ENCODE measurements at places on chromosomes 7 and 10.

- DNase-seq = no peak
Observed at GRCh38 chr10:43308515-43308914, 41.6 kb upstream of the RASGEF1A start.

DNA sequence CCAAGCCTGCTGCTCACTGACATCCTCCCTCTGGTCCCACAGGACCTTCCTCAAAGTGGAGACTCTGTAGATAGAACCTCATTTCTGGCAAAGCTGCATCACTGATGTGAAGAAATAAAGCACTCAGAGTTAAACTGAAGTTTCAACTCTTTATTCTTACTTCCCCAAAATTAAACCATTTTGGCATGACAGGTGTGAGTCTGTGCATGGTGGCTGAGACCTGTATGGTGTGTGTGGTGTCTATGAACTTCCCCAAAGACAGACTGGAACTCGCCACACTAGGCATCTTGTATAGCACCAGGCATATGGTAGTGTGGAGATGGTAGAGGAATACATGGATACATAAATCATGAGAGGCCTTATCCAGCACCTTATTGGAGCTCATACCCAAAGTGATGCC, 6.6 kb upstream of the WDFY4 start:
- no peak for DNase-seq

DNA sequence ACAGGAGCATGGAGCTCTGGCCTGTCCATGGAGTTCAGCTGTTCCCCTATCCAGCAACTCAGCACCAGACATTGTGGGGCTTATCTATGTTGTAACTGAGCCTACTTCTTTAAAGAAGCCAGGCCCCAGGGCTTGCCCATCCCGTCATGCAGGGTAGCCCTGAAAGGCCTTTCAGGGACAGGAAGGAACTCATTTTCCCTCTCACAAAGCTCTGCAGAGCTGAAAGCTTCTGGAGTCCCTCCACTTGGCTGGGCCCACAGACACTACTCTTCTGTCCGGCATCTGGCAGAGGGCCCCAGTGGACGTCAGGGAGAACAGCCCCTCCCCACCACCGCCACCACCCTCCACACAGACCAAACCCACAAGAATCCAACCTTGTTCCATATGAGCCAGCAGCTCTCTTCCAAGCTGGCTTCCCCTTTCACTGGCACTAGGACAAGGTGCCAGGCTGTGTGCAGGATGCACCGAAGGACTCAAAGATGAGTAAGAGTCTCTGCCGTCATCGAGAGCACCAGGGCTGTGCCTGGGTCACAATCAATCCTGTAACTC, 33.1 kb downstream of the DENND2A start:
- no peak for DNase-seq

GRCh38 chr7:45131891-45132290, 20.4 kb upstream of the TBRG4 start:
- no peak for DNase-seq

DNA sequence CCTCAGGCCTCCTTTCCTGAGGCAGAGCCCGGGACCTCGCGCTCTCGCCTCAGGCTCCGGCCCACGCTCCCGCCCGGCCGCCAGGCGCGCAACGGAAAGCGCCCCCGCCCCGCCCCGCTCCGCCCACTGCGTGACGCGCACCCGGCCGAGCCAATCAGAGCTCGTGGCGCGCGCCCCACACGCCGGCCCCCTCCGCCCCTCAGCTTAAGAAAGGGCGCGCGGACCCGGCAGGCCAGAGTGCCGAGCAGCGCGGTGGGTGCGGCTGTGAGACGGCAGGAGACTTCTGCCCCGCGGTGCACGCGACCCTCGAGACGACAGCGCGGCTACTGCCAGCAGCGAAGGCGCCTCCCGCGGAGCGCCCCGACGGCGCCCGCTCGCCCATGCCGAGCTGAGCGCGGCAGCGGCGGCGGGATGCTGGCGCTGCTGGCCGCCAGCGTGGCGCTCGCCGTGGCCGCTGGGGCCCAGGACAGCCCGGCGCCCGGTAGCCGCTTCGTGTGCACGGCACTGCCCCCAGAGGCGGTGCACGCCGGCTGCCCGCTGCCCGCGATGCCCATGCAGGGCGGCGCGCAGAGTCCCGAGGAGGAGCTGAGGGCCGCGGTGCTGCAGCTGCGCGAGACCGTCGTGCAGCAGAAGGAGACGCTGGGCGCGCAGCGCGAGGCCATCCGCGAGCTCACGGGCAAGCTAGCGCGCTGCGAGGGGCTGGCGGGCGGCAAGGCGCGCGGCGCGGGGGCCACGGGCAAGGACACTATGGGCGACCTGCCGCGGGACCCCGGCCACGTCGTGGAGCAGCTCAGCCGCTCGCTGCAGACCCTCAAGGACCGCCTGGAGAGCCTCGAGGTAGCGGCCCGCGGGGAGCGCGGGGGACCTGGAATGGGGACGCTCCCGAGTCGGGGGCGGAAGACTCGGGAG, at the start of gene NPTX2:
TSS of gene NPTX2 (plus strand) at position 235 of the 909 bp plus-strand sequence. CDS start at position 412, 177 bp downstream.
- DNase-seq = no peak

- DNase-seq = no peak
Observed at GRCh38 chr10:95404864-95405263, 114.1 kb upstream of the PDLIM1 start.

- no peak for DNase-seq
Observed at GRCh38 chr10:34145715-34146114, 669.4 kb downstream of the PARD3 start.

- DNase-seq = no peak
Observed at GRCh38 chr10:124746992-124747391, 2.8 kb upstream of the FAM53B start.

DNA sequence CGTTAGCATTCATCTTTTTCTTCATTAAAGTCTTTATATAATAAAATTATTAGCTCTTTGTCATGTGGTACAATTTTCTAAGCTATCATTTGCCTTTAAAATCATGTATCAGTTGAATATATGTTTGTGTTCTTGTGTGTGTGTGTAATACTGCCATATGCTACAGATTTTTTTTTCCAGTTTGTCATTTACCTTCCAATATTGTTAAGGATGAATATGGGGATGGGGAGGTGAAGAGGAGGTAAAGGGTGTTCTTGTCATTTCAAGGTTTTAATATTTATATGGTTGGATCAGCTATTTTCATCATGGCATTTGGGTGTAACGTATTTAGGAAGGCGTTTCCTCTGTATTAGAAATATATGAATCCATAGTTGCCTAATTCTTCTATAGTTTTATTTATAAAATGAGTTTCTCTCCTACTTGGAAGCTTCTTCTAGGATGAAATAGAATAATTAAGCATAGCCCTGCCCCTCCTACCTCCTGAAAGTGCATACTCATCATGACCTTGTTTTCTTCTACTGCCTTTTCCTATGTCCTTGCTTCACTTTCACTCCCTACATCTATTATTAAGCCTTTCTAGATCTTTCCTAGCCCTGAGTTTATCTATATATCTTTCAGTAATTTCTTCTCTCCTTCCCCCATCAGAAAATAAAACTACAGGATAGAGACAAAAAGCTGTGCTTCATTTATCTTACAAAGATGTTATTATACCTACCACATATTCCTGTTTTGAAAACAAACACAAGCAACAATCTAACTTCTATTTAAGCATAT, 25.1 kb downstream of the RAB18 start:
- no peak for DNase-seq

GRCh38 chr7:22667562-22668239, 59.3 kb upstream of the IL6 start:
- no peak for DNase-seq

- DNase-seq = no peak
Observed at GRCh38 chr10:60820093-60820754, 41.9 kb downstream of the CDK1 start.

GRCh38 chr7:33591490-33591889, 313.8 kb upstream of the BMPER start:
- no peak for DNase-seq

- DNase-seq = no peak
Observed at GRCh38 chr10:126904516-126904817, 761 bp upstream of the DOCK1 start.

- no peak for DNase-seq
Observed at GRCh38 chr7:124761164-124761715, 4.4 kb downstream of the GPR37 start.

GRCh38 chr10:77964811-77965210, 38.3 kb upstream of the DLG5 start:
- no peak for DNase-seq

DNA sequence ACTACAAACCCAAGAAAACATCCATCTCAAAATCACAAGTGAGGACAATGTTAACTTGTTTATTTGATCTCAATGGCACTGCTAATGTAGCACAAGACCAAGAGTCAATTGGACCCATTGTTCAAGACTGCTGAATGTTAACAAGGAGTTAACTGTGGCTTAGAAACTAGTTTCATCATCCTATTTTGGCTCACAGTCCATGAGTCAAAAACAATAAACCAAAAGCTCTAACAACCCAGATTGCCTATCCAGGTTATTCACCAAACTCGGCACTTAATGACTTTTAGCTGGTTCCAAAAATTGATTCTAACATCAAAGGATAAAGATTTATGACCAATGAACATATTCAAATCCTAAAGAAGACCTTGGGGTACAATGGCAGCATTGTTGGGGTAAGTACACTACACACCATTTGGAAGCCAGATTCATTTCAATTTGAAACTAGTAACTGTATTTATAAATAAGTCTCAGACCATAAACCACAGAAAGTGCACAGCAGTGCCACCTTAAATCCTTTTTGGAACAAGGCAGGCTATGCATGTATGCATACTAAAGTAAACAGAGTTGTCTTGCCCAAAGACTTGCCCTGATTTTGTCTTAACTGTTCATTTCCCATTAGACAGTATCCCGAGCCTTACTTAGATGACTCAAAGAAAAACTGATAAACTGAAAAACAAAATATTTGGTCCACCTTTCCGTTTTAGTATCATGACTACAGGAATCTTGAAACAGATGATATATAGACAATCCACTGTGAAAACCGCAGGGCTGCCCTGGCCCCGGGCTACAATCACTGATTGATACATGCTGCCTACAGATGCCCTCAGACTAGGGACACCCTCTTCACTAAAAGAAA, 84.5 kb downstream of the SRPK2 start:
- no peak for DNase-seq

Measured in activated CD8-positive, alpha-beta memory T cell treated with anti-CD3 and anti-CD28 coated beads for 1 hour (primary cell).